ENCODE measurements at places on chromosomes 5 and 9.

- DNase-seq, result peak; percentile 12
Observed at GRCh38 chr5:96742538-96742937, 65.2 kb downstream of the ERAP1 start.

- no peak for DNase-seq
Observed at GRCh38 chr9:32398207-32398606, 13.8 kb downstream of the ACO1 start.

DNA sequence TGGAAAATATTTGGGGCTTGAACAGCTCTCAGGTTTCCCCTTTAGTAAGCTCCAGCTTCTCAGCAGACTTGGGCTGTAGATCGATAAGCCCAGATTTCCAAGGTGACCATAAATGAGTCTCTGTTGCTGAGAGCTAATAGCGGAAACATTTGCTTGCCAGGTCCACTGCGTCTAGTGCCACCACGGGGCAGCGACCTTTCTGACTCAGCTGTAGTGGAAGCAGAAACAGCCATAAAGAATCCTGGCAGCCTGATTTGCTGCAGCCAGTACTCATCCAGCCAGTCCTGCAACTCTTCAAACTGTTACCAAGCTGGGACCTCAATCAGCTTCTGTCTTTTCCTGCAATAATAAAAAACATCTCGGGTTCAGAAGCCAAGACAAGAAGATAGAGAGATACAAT lies 241.7 kb downstream of the DOCK8 start:
- DNase-seq, result no peak

- peak; percentile 35 for DNase-seq
Observed at GRCh38 chr5:79025054-79025472, 40.0 kb upstream of the ARSB start.

GRCh38 chr9:89160806-89161205 lies 17.8 kb downstream of the SHC3 start:
- DNase-seq, result no peak

DNA sequence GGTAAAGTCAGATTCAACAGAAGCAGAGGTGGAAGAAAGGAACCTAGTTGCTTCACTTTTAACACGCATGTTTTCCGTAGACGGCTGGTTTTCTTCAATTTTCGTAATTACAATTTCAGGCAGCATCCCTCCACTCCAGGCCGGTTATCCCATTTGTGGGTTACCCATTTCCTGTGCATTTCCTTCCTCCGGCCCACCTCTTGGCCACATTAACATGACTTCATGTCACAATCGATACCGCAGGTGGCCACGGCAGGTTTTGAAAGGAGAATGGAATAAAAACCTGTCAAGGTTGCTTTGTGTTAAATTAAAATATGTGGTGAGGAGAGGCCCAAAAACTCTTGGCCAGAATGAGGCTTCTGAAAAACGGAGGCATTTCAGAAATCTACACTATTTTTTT lies 130.2 kb downstream of the PCSK5 start:
- no peak for DNase-seq

DNA sequence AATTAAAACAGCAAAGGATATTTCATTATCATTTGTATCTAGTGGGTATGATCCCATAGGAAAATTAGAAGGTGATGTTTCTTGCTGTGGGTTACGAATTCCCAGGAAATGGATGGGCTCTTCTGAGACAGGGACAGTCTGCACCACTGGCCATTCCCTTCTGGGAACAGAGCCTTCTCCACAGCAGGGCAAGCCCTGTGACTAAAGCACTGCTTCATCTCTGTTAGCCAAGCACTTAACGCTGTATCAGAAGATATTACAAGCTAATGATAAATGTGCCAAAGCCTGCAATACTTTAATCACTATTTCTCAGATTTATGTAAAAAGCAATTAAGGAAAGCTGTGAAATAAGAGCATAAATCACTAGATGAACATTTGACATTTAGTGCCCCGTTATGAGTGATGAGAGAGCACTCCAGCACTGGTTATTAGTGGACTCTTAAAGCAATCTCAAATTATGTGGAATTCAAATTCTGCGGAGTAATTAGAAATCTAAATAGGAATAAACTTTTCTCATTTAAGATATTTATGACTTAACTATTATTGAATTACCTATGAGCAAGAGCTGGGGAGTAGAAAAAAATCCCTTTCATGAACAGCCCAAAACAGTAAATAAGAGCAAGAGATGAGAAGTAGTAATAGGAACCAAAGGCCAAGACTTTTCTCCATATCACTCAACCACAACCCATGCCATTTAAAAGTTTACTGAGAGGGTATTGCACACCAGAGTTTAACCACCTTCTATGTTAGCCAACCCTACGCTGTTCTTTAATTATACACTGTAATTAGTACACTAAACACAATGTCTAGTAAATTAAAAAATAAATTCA lies 49.2 kb downstream of the FAM240B start:
- no peak for DNase-seq

GRCh38 chr5:60521376-60522291 lies 178.3 kb downstream of the DEPDC1B start:
- no peak for DNase-seq

- DNase-seq, result no peak
Observed at GRCh38 chr9:32863291-32863690, 80.0 kb downstream of the TMEM215 start.

Measured in NCI-H1417 (cell line).